Mucosa of gallbladder (tissue), 1 donor: ENCODE measurements at places on chromosomes 7 and 10.

DNA sequence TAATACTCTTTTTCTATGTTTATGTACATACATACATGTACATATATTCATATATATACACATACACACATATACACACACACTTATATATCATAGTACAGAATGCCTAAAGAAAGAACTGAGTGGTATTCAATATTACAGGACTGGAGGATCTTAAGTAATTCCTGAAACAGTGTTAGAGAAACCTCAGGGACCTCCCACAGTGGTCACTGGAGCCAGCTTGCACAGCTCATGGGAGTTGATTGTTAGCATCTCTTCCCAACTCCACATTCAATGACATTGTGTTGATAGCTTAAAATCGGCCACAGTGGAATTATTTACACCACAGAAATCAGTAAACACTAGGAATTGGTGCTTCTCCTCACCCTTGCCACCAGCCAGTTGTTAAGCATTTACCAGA, 6.0 kb downstream of the LRRC17 start:
- no peak for DNase-seq

DNA sequence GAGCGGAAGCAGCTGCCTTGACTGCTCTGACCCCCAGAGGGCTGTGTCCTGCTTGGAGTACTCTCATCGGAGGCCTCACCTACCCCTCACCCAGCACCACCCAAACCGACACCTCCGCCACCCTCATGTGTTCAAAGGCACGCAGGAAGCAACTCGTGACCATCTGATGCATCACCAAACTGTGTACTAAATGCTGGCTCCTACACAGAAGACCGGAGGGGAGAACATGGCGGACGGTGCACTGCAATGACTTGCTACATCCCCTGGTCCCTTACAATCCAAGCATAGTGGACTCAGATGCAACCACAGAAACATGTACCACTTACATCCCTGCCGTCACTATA, 3.4 kb downstream of the PDAP1 start:
- DNase-seq = no peak

DNA sequence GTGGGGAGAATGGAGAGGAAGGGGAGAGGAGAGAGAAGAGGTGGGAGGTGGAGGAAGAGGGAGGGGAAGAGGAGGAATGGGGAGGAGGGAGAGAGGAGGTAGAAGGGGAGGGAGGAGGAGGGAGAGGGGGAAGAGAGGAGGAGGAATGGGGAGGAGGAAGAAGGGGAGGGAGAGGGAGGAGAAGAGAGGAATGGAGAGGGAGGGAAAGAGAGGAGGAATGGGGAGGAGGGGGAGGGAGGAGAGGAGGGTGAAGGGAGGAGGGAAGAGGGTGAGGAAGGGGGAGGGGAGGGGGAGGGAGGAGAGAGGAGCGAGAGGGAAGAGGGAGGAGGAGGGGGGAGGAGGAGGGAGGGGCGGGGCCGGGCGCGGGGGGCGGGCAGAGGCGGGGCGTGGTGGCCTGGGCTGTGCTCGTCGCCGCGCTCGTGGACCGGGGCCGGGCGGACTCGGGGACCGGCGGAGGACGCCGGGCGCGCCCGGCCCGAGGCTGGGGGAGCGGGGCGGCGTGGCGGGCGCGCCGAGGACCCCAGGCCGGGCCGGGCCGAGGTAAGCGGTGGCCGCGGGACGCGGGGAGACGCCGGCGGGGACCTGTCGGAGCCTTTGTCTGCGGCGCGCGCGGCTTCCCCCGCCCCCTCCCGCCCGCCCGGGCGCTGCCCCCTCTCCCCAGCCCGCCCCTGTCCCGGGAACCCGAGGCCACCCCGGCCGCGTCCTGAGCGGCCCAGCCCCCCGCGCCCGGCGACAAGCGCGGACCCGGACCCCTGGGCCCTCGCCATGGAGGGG, at the start of gene SLC29A4:
TSS of gene SLC29A4 (plus strand) at position 401 of the 774 bp plus-strand sequence. CDS start 4,874 bp downstream, outside the sequence.
- peak; percentile 39 for DNase-seq

- no peak for DNase-seq
Observed at GRCh38 chr10:28681291-28681763, 4.0 kb downstream of the BAMBI start.

DNA sequence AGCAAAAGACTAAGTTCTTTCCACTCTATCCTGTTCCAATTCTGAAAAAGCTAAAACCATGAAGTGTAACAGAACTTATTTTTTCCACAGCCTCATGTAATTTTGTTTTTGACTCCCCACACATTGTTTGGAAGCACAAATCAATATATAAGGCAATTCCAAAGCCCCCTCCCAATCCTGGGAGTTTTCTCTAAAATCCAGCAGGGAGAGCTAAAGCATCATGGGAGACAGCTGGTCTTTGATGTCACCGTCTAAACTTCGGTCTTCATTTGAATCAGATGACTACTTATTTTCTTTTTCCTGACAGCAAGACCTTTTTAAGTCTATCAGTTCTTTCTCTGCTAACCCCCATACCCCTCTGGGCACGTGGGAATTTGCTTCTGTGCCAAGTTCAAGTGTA, 33.3 kb upstream of the PON1 start:
- DNase-seq = no peak

DNA sequence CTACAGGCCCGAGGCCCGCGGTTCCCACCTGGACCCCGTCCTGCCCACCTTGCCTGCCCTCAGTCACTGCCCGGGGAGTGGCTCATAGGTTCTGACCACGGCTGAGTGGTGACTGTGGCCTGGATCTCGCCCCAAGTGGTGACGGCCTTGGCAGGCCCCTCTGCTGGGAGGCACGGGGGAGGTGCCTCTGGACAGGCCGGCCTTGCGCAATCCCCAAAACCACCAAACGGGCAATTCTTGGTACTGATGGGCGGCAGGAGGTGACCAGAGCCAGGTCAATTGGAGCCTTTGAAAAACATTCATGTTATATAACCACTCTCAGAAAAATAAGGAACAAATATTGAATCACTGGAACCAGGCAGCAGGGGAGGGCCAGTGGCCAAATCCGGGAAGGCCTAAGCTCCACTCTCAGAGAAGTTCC, 83.4 kb downstream of the PRKAG2 start:
- no peak for DNase-seq

- no peak for DNase-seq
Observed at GRCh38 chr10:70908406-70909296, 20.3 kb upstream of the PCBD1 start.

DNA sequence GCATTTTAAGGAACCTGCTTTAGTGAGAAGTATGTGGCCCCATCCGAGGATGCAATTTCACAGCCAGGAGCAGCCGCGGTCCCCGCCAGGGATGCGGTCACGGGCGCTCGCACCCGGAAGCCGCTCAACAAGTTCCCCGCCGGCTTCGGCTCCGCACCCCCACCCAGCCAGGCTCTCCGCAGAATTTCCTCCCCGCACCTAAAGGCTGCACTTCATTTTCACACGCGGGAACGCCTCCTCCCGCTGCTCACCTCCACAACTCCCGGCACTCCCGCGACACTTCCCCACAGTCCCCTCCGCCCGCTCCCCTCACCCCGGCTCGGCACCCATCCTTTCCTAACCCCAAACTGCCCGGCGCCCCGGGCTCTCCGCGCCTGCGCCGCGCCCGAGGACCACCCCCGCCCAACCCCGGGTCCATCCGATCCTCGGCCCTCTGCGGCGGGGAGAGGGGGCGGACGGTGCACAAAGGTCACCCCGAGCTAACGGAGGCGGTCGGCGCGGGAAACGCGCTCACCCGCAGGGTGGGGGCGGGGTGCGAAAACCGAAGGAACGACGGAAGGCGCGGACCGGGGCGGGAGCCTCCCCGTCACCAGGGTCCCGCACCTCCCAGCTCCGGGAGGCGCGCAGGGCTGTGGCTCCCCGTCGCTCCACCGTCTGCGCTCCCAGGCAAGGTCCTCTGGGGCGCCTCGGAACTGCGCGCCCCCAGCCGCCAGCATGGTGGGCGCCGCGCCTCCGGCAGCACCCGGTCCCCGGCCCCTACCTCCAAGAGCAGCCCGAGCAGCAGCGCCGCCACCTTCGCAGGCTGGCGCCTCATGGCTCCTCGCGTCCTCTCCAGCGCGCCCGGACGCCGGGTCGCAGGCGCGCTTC, 558 bp downstream of the VOPP1 start:
- peak; percentile 43 for DNase-seq

DNA sequence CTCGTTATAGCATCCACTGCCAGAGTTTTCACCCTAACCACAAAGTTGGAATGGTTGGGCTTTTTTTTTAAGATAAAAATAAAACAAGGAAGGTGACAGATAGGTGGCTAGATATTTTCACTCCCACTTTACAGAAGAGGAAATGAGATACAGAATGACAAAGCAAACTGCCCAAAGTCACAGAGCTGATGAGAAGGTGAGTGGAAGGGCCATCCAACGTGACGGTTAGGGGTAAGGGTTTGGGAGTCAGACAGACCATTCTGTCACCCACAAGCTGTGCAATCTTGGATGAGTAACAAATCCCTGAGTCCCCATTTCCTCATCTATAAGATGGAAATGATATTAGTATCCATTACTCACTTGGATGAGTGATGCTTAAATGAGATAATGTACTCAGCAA, 106.9 kb upstream of the PDLIM1 start:
- no peak for DNase-seq

DNA sequence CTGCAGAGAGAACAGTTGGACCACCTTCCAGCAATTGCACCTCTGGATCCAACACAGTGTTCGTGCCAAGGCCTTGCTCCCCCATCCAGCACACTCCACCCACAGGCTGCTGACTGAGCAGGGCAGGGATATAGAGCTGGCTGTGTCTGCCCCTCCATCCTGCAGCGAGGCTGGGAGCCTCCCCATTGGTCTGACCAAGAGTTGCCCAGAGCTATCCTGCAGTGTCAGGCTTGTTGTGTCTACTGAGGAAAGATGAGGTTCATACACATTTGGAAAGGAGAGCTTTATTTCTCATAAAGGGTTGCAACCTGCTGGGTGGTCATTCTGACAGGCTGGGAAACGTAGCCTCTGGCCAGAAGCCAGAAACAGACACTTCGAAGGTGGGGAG, 27.1 kb downstream of the PRF1 start:
- no peak for DNase-seq

DNA sequence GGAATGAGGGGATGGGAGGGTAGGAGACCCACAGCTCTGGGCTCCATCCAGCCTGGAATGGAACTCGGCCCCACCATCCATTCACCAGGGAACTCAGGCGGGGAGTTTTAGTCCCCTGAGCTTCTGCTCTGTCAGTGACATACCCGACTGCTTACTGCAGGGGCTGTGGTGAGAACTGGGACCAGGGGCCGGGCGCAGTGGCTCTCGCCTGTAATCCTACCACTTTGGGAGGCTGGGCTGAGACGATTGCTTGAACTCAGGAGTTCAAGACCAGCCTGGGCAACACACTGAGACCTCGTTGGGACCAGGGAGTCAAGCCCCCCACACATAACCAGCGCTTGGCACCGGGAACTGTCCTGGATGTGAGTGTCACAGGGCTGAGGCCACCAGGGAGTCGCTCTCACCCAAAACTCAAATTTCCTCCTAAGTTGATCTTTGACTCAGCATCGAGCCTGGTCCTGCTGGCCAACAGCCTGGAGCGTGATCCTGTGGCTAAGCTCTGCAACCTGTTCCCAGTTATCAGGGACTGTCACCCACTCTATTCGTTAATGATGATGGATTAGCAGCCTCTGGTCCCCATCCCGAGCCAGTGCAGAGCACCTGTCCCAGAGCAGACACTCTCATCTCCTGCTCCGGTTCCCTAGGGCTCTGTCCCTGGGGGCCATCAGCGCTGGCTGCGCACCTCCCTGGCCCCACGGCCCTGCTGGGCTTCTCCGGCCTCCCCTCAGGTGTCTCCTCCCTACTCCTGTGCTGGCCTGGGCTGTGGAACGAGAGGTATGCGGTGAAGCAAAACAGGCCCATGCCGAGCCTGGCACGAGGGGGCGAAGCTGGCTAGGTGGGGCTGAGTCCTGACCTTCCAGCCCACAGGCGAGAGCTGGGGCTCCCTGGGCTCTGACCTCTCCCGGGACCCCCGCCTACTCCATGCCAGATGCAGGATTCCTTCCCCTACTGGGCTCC, 902 bp upstream of the CLDN15 start:
- no peak for DNase-seq

DNA sequence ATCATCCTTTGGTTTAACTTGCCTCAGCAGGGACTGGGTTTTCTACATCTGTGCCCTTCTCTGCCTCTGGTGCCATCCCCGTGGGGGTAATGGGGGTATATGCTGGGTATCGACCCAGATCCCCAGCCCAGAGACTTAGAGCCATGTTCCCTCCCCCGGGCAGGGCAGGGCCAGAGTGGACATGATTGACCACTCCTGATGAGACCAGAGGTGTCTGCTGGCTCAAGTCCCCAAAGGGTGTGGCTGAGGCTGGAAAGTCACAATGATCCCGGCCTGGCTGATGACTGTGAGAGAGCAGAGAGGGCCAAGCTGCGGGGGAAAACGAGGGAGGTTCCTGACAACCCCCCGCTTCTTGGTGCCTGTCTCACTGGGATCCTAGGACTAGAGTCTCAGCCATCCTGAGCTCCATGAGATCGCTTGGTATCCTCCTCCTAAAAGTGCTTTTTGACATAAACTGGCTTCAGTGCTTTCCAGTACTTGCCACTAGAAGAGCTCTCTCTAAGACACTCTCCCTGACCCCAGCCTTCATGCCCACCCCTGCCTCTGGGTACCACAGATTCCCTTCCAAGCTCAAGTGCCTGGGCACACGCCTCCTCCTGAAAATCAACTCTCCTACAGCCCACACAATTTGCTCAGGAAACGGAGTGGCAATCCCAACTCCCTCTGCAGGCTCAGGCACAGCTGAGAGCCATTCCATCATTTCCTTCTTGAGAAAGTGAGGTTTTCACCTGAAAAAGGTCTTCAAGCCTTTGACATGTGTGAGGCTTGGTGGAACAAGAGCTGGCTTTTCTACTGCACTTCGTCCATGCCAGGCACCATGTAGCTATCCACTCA, 33.9 kb downstream of the DRGX start:
- peak; percentile 18 for DNase-seq

DNA sequence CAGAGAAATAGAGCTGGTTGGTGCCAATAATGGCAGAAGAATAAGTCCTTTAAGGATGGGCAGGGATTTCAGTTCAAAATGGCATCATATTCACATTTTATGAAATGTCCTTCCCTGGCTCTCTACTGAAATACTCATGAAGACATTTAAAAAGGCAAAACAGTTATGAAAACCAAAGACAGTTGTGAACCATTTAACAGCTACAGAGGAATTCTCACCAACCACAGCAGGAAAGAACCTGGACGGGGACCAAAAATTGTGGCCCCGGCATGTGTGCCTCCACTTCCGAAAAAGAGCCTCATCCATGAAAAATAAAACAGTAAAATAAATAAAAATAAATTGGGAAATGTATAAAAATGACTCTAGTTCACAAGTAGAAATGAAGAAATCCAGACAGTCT, 539.5 kb downstream of the SUGCT start:
- no peak for DNase-seq

GRCh38 chr7:28174442-28174841, 6.2 kb downstream of the JAZF1 start:
- DNase-seq = no peak

DNA sequence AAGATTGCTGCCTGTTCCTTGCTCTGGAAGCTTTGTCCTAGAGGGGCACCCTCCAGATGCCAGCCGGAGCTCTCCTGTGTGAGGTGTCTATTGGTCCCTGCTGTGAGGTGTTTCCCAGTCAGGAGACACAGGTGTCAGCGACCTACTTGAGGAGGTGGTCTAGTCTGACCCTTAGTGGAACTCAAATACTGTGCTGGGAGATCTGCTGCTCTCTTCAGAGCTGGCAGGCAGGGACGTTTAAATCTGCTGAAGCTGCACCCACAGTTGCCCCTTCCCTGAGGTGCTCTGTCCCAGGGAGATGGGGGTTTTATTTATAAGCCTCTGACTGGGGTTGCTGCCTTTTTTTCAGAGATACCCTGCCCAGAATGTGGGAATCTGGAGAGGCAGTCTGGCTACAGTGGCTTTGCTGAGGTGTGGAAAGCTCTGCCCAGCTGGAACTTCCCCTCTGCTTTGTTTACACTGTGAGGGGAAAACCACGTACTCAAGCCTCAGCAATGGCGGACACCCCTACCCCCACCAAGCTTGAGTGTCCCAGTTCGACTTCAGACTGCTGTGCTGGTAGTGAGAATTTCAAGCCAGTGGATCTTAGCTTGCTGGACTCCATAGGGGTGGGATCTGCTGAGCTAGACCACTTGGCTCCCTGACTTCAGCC, 119.2 kb downstream of the PPP1R9A start:
- DNase-seq = no peak
